ENCODE measurements at places on chromosomes 3 and 15. TPM values are rescaled to one million over a fixed set of nuclear protein-coding genes. Genes with fewer than 3 reads are reported as not detected.

The LRTM1 gene
- total RNA-seq: not detected

The CLDN1 gene
- 0.27 TPM for total RNA-seq

The EFCC1 gene
- total RNA-seq: 0.13 TPM

The TRIM69 gene
- total RNA-seq: 18.6 TPM

The AGBL1 gene
- not detected for total RNA-seq

The SLC22A13 gene
- 0.22 TPM for total RNA-seq

The UQCC5 gene
- total RNA-seq: 2.9 TPM

The VGLL3 gene
- total RNA-seq: 3.7 TPM

The ANKRD34C gene
- not detected for total RNA-seq

The CLDN16 gene
- not detected for total RNA-seq

The GPR87 gene
- total RNA-seq: not detected

The MYL3 gene
- total RNA-seq: not detected

The RAP2B gene
- 37.1 TPM for total RNA-seq

The GPR149 gene
- not detected for total RNA-seq

The LMCD1 gene
- 6.3 TPM for total RNA-seq

The ARL13B gene
- total RNA-seq: 16.3 TPM

The AP2M1 gene
- 345 TPM for total RNA-seq

The FILIP1L gene
- total RNA-seq: 30.9 TPM

The TMCO5A gene
- not detected for total RNA-seq

The MESP2 gene
- total RNA-seq: 0.14 TPM

The BNC1 gene
- 12.8 TPM for total RNA-seq

The GPR156 gene
- 0.27 TPM for total RNA-seq

The C3orf49 gene
- not detected for total RNA-seq

The ZIC1 gene
- not detected for total RNA-seq

The UBXN7 gene
- total RNA-seq: 28.1 TPM

The SV2B gene
- total RNA-seq: not detected

The FAM3D gene
- 0.27 TPM for total RNA-seq

The PAQR9 gene
- not detected for total RNA-seq

The ACSBG1 gene
- 0.29 TPM for total RNA-seq

The A4GNT gene
- total RNA-seq: not detected

The PLCH1 gene
- total RNA-seq: 0.27 TPM

The SLC12A1 gene
- not detected for total RNA-seq

The RPS17 gene
- 1,726 TPM for total RNA-seq

The OCA2 gene
- total RNA-seq: not detected

The RFTN1 gene
- 41.1 TPM for total RNA-seq
